ENCODE measurements at places on chromosomes 3 and 15. TPM values are rescaled to one million over a fixed set of nuclear protein-coding genes. Genes with fewer than 3 reads are reported as not detected.

The CPNE4 gene
- 0.43 TPM for total RNA-seq

The PLS1 gene
- 45.4 TPM for total RNA-seq

The PLEKHO2 gene
- total RNA-seq: 84.1 TPM

The DCLK3 gene
- total RNA-seq: 0.34 TPM

The PTX3 gene
- 45.8 TPM for total RNA-seq

The EPB42 gene
- total RNA-seq: 0.18 TPM

The CLRN1 gene
- total RNA-seq: not detected

The GPR156 gene
- total RNA-seq: 0.71 TPM

The SMCO1 gene
- not detected for total RNA-seq

The ADAMTS17 gene
- 6.6 TPM for total RNA-seq

The ATP10A gene
- 33.7 TPM for total RNA-seq

The UROC1 gene
- 0.09 TPM for total RNA-seq

The PEAK1 gene
- total RNA-seq: 71.6 TPM

The GMPS gene
- 25.1 TPM for total RNA-seq

The CLEC3B gene
- total RNA-seq: 52.3 TPM

The VWA5B2 gene
- total RNA-seq: 1.6 TPM

The RTP3 gene
- total RNA-seq: not detected

The TMPRSS7 gene
- total RNA-seq: 0.09 TPM

The ARNT2 gene
- 12.2 TPM for total RNA-seq

The TCAIM gene
- 22.8 TPM for total RNA-seq

The ARPIN gene
- 28.5 TPM for total RNA-seq

The CDCP1 gene
- 20.7 TPM for total RNA-seq

The PP2D1 gene
- total RNA-seq: not detected

The NEK10 gene
- total RNA-seq: 60.3 TPM

The RTP4 gene
- total RNA-seq: 3.9 TPM

The CTXN2 gene
- total RNA-seq: not detected

The GNAI2 gene
- total RNA-seq: 332 TPM

The MORC1 gene
- not detected for total RNA-seq

The ATXN7 gene
- 30.1 TPM for total RNA-seq

The BUB1B gene
- 1.8 TPM for total RNA-seq

The KCNMB2 gene
- 1.7 TPM for total RNA-seq

The P2RY13 gene
- 4.0 TPM for total RNA-seq

The GATA2 gene
- total RNA-seq: 37.0 TPM

The CEMIP gene
- 3.6 TPM for total RNA-seq

The MED12L gene
- 0.55 TPM for total RNA-seq

The NIPA2 gene
- total RNA-seq: 53.7 TPM

The FSD2 gene
- not detected for total RNA-seq

The DPPA2 gene
- total RNA-seq: not detected

The COL6A5 gene
- 9.4 TPM for total RNA-seq

The GP5 gene
- 0.49 TPM for total RNA-seq

The LDHAL6B gene
- total RNA-seq: not detected

The STAC gene
- total RNA-seq: 17.2 TPM

The AADACL2 gene
- not detected for total RNA-seq

The ISLR gene
- 14.6 TPM for total RNA-seq

The IL5RA gene
- total RNA-seq: 23.3 TPM

The SH3GL3 gene
- total RNA-seq: 8.4 TPM

The DLL4 gene
- total RNA-seq: 31.8 TPM

The C3orf38 gene
- 36.7 TPM for total RNA-seq

The TSEN2 gene
- total RNA-seq: 16.2 TPM

The DUOX2 gene
- total RNA-seq: 2.0 TPM

The LRRN1 gene
- total RNA-seq: 7.1 TPM

The SORD gene
- 18.2 TPM for total RNA-seq

The GBE1 gene
- 33.9 TPM for total RNA-seq

The LXN gene
- 103 TPM for total RNA-seq

The DNAH12 gene
- 37.8 TPM for total RNA-seq

The GHSR gene
- total RNA-seq: not detected

The KBTBD13 gene
- 0.21 TPM for total RNA-seq

The PIAS1 gene
- 42.2 TPM for total RNA-seq

The BLM gene
- 4.4 TPM for total RNA-seq

The SLC24A5 gene
- total RNA-seq: not detected
